ENCODE measurements at places on chromosomes 4 and X.

GRCh38 chr4:164239433-164239832 is 514.5 kb upstream of the SMIM31 start:
- no peak for DNase-seq

DNA sequence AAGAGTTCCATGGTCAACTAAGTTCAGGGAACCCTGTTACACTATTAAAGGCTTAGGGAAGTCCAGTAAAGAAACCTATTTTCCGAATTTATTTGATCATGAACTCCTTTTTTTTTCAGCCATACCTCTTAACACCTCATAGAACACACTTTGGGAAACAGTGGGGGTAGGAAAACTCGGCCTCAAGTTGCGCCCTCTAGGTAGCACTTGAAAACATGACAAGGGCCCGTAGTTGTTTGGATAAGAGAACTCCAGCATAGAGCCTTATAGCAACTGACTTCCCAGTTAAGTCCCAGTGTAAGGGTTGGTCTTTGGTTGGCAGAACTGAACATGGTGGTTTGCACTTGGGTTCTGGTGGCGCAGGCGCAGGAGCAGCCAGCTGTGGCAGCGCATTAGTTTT is 14.4 kb downstream of the OGT start:
- no peak for DNase-seq

- no peak for DNase-seq
These were observed 32.0 kb upstream of the DKK2 start for GRCh38 chr4:107068116-107068515.

DNA sequence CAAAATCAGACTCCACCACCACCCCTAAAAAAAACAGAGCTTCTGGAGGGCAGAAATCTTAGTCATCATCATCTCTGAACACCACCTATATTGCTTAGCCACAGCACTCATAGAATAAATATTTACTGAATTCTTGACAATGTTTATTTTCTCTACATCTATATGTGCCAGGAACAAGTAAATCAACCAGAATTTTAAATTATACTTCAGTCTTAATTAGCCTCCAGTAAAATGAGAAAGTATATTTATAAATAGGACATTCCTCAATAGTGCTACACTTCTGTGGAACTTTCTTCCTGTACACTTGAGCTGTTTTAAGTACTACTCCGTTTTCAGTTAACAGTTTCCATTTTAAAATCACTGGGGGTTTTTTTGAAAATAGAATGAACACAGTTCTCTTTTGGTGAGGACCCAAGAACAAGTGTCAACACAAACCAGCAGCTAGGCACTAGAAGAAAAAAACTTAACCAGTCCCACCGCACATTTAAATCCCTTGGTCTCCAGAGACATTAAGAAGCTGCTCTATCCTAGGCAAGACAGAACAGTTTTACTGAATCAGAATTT is 25.5 kb downstream of the SMIM14 start:
- no peak for DNase-seq

DNA sequence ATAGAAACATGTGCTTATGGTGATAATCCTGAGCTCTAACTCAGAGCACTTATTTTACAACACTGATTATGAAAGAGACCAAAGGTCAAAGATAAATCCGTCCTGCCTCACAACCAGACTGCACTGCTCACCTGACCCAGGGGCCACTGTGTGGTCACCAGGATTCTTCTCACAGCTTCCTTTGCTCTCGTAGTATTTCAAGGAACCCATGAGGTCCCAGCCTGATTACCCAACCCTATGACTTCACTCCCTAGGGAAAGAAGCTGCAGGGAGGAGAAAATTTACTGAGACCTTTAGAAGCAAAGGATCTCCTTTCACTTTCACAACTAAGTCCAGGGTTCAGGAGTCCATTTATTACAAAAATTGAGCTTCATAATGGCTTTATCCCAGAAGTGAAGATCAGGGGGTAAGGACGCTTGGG is 9.6 kb downstream of the SLC25A5 start:
- no peak for DNase-seq

DNA sequence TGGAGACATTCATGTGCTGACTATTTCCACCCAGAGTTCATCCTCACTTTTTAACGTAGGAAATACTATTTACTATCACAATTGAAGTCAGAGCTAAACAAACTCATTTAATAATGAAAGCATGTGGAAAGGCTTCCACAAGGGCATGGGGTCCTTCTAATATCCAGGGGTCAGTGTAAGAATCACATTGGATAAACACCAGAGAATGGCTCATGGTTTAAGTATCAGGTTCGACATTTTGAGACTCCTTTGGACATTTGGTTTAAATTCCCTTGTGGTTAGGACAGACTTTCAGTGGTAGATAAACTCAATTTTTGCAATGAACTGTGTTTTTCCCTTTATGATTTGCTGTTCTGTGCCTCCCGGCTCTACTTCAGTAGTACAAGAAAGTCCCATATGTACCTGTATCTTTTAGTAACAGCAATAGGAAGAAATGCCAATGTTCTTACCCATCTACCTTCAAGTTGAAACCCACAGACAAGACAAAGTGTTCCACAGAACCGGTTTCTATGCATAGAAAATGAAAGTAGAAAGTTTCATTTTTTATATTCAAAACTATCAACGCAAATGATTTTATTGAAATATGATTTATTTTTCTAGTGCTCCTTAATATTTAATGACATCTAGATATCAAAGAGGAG is 589.0 kb upstream of the FAM241A start:
- no peak for DNase-seq

- no peak for DNase-seq
These were observed 246.9 kb downstream of the PAPSS1 start for GRCh38 chr4:107473126-107473525.

- no peak for DNase-seq
These were observed 694.4 kb upstream of the FAM241A start for GRCh38 chr4:111450867-111451266.

DNA sequence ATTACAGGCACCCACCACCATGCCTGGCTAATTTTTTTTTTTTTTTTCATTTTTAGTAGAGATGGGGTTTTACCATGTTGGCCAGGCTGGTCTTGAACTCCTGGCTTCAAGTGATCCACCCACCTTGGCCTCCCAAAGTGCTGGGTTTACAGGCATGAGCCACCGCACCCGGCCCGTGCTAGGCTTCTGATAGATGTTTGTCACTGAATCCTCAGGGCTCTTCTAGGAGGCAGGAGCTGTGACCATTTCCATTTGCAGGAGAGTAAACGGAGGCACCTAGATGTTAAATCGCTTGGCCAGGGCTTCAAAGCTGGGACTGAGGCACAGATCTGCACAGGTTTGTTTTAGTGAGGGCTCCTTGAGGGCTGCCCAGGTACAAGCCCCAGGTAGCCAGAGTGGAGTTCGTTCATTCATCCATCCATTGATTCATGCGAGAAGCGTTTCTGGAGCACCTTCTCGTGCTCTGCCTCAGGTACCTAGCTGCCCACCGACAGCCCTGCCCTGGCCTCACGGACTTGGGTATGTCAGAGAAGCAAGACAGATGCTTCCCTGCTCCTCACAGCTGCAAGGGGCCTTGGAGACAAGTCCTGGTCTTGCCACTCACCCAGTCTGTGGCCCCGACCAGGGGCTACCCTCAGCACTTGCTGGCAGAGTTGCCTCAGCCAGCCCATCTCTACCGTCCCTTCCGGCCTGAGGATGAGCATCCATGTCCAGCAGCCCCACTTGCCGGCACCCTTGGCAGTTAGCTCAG is 106.4 kb downstream of the PSAPL1 start:
- DNase-seq: no peak

- DNase-seq: no peak
These were observed 223.4 kb downstream of the SHROOM3 start for GRCh38 chr4:76658231-76659102.

- no peak for DNase-seq
These were observed 16.1 kb upstream of the CXCL3 start for GRCh38 chr4:74054483-74055047.

DNA sequence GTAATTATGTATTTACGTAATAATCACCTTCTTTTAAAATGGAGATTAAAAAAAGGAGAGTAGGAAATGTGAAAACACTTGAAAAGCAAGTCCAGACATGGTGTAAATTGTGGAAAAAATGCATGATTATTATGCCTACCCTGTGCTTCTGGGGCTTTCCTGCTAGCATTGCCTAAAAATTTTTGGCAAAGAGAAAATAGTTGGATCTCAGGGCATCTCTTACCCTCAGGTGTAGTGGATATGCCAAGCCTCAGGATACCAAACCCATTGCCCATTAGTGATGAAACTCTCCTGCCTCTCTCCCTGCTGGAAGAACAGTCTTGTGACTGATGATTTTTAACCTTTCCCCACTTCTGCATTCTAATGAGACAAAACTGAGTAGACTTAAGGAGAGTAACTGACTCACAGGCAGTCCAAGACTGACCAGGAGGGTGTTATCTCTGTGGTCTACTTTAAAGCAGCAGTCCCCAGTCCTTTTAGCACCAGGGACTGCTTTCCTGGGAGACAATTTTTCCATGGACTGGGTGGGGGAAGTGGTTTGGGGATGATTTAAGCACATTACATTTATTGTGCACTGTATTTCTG is 174.6 kb downstream of the ZNF330 start:
- DNase-seq: no peak

DNA sequence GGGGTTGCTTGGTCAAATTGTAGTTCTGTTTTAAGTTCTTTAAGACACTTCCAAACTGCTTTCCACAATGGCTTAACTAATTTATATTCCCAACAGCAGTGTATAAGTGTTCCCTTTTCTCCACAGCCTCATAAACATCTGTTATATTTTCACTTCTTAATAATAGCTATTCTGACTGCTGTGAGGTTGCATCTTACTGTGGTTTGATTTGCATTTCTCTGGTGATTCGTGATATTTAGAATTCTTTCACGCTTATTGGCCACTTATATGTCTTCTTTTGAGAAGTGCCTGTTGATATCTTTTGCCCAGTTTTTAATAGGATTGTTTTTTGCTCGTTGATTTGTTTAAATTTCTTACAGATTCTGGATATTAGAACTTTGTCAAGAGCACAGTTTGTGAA is 278.6 kb upstream of the ITM2A start:
- no peak for DNase-seq

GRCh38 chrX:119826399-119826959 is 26.3 kb downstream of the UPF3B start:
- DNase-seq: no peak

GRCh38 chr4:54726907-54727306 is 69.2 kb downstream of the KIT start:
- no peak for DNase-seq

DNA sequence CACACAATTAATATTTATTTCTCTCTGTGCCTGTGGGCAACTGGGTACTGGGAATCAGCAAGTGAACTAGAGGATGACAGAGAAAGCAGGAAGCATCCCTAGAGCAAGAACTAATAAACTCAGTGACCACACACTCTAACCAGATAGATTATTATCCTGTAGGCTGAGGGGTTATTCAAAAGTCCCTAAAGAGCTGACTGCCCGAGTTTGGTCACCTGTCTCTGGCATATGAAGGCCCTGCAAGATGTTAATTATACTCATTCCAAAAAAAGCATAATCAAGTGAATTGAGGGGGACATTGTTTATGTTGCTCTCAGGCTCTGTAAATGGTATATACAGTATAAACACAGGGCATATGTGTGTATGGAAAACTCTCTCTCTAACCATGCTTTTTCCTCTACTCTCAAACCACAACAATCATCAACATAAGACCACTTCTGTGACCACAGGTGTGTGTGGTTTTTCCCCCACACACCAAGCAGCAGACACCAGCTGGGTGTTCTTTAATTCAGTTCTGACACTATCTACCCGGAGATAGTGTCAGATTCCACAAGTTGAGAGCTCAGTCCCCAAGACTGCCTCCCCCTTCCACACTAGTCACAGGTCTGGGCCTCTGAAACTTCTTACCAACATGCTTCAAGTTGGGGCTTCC is 6.2 kb upstream of the HPSE start:
- DNase-seq: peak; percentile 8

- no peak for DNase-seq
These were observed 51.7 kb downstream of the METTL14 start for GRCh38 chr4:118736900-118737299.

DNA sequence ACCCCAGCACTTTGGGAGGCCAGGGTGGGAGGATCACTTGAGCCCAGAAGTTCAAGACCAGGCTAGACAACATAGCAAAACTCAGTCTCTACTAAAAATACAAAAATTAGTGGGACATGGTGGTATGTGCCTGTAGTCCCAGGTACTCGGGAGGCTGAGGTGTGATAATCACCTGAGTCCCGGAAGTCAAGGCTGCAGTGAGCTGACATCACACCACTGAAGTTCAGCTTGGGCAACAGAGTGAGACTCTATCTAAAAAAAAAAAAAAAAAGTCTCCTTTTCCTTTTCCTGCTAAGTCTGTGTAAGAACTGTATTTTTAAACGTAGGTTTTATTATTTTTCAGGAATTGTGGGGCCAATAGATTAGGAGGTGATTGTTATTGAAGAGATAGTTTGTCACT is 356.7 kb downstream of the ARHGAP24 start:
- DNase-seq: no peak

DNA sequence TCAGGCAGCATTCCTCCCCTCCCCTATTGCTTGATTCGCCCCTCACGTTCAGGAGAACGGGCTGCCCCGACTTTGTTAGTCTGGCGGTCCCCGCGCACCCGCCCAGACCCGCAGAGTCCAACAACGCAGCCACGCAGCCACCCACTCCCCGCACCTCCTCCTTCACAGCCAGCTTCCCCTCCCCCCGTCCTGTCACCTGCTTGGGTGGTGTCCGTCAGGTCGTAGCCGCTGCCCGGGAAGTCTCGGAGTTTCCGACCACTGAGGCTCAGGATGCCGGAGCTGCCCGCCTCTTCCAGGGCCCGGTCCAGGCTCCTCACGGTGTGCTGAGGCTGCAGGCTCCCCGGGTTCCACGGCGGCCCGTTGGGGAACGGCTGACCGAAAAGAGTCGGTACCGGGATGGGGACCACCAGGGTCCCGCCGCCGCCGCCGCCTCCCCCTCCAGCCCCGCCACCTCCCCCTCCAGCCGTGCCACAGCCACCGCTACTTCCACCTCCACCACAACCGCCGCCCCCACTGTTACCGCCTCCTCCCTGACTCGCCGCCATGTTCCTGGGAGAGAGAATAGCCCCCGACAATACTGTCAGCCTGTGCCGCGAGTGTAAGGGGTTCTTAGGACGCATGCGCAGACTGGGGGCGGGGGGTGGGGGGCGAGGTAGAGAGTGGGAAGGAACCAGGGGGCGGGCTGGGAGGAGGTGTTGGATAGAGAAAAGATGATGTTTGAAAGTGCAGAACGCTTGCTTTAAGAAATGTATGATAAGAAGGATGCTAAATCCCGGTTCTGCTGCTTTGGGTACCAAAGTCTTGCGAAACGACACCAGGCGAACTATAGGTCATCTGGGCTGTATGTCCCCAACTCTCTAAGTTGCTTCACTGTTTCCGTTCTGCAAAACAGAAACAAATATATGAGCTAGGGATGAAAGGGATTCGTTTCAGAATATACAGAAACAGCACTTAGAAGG is at the start of gene LRCH2:
Gene LRCH2, minus strand, starts transcription at position 600 of the 959 bp plus-strand sequence. Its CDS starts 55 bp downstream, at position 545.
- DNase-seq: no peak

GRCh38 chr4:42736527-42737195 is 79.8 kb upstream of the ATP8A1 start:
- DNase-seq: no peak

- DNase-seq: no peak
These were observed at the start of gene PPARGC1A for GRCh38 chr4:23889814-23890341. PPARGC1A (minus strand) TSS chr4:23890047; CDS start chr4:23889957, 90 bp downstream.

- DNase-seq: no peak
These were observed 97.0 kb downstream of the AGTR2 start for GRCh38 chrX:116267511-116268040.

All from activated CD8-positive, alpha-beta memory T cell treated with anti-CD3 and anti-CD28 coated beads for 1 hour (primary cell).